ENCODE measurements at places on chromosomes 1 and 21.

- DNase-seq = no peak
Measured at GRCh38 chr1:177706977-177707376, 262.9 kb downstream of the SEC16B start.

DNA sequence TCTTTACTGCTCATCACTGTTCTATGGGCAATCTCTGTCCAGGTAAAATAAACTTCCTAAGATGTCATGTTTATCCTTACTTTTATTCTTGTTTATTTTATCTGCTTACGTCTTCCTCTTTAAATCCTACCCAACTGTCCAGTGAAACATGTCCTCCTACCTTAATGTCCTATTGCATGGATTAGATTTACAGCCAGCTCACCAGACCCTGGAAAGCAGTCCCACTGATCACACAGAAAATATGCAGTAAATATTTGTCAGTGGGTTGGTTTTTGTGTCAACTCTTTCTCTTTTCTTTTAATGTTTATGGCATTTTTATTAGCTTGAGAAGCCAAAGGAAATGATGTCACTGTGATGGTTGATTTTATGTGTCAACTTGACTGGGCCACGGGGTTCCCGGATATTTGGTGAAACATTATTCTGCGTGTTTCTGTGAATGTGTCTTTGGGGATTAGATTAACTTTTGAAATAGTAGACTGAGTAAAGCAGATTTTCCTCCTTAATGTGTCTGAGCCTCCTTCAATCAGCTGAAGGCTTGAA is 258.3 kb downstream of the SRGAP2C start:
- DNase-seq = no peak

- DNase-seq = no peak
Measured at GRCh38 chr1:209643285-209644020, 8.8 kb downstream of the LAMB3 start.

DNA sequence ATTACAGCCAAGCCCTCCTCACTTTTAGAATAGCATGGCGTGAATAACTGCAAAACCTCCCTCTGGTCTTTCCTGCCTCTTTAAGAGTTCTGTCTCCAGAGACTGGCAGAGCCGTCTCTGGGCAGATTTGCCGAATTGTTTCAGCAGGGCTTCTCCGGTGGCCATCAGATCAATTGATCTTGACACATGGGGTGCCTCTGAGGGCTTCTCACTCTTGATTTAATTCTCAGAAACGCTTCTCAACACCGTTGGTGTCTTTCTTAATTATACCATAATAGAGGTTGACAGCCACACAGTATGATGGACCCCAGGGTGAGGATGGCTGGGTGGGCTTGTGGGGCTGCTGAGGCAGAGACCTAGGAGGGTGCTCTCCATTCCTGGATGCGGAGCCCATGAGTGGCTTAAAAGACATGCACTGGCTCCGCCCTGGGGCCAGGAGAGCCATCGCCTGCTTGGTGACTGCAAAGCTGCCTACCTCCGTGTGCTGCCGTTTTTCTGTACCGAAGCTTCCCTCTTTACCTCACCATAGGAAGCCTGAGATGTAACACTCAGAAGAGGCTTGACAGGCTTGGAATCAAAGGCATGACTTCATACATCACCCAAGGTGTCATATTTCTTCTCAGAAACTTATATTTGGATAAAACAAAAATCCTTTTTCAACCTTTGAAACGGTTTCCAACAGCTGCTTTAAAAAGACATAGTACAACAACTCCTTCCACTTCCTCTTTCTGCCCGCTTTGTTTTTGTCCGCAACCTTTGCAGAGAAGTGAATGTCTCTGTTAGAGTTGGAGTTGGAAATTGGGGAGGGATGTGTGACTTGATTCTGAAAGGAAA is 82.9 kb downstream of the GALNT2 start:
- no peak for DNase-seq

GRCh38 chr1:200452850-200453552 is 43.2 kb upstream of the ZNF281 start:
- DNase-seq = no peak

DNA sequence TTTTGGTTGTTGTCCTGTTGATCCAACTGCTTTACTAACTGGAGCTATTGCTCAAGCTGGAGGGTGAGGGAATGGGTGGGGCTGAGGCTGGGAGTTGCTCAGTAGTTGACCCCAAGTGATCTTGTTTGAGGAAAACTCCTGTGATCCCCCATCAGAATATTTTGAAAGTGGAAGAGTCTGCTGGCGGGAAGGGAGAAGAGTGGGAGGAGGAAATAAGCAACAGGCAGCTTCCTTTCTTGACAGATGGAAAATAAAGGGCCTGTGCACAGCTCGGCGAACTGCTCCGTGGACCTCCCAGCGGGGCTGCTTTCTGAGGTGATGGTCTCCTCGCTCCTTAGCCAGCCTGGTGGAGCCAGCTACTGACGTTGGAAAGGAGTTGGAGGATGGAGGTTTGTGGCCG is 199.1 kb upstream of the LMO4 start:
- no peak for DNase-seq

GRCh38 chr1:58896246-58897183 is 112.7 kb upstream of the JUN start:
- DNase-seq = no peak

DNA sequence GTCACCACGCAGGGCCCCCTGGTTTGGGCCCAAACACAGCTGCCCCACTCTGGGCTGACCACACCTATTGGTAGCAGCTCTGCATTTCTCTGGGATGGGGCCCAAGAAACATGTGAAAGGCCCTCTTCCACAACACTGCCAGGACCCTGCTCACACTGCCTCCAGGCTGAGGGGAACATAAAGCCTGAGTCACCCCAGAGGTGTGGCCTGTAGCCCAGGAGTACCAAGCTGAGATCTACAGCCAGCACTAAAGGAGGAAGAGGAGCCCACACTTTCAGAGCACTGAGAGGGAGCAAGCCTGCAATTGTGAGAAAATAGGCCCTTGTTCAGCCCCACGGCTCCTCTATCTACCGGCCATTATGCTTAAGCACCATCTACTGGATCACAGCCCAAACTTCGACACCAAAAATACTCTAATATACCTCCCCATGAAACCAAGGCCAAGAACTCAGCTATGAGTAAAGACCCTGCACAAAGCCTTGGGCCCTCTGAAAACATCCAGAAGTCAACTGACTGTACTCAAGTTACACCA is 14.4 kb upstream of the OR2T10 start:
- DNase-seq = no peak

DNA sequence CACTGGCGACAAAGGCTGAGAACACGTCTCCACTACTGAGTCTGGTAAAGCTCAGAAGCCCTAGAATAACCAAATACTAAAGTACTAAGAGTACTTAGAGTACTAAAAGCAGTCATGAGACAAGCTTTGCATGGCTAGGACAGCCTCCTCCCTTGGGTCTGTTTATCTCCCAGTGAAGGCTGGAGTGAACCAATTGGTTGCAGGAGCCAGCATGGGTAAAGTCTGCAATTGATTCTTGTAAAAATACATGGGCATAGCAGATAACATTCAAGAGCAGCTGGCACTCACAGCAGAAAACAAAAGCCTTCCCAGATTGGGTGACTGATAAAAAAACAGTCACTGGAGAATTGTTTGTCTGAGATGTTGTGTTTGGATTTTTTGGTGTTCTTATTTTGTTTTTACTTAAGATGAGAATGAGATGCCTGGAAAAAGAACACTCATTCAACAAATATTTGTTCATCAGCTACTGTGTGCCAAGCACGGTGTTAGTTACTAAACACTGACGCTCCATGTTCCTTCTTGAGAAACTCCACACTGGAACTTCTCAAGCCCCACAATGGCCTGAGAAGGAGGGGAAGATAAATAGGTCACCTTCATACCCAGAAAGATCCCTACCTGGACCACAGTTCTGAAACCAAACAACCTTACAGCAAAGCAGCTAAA is 3.7 kb downstream of the IRF6 start:
- DNase-seq = no peak

Measured in HuH-7.5 (cell line).